Fibroblast of mammary gland (primary cell): ENCODE measurements at places on chromosomes 2 and 18.

DNA sequence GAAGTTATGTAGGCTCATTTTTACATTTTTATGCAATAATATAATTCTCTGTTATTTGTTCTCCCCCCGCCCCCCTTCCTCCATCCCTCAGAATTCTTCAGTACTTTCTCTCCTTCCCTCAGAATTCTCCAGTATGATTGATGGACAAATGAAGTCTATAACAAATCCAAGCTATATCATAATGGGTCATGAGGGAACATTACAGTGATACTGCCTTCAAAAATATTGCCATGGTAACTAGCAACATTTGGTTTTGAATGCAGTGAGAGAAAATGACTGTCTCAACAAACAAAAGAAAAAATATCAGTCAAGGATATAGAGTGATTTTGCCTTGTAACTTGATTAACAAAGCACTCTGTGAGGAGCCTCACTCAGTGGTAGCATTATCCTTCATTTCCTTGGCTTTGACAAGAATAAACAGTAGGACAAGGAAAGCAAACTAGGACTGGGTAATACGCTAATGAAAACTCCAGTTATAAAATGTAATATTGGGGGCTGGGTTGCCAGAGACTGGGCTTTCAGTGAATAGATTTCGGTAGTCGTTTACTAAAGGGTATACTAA lies 392.9 kb upstream of the CRIM1 start:
- DNase-seq = no peak

DNA sequence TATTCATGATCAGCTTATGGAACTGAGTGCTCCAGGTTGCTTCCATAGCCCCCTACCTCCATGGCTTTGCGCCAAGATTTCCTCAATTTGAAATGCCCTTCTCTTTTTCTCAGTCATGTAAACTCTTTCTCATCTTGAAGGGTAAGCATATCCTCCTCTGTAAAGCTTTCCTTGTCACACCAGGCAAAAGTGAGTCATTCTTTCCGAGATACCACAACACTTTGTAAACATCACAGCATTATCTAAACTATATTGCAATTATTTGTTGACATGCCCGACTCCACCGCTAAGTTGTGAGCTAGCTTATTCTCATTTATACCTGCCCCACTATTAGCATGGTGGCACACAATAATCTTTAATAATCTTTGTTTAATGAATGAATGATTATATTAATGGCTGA lies 419.5 kb upstream of the CHST9 start:
- peak; percentile 5 for DNase-seq

GRCh38 chr2:1661891-1662605 lies 82.3 kb downstream of the PXDN start:
- DNase-seq = no peak

DNA sequence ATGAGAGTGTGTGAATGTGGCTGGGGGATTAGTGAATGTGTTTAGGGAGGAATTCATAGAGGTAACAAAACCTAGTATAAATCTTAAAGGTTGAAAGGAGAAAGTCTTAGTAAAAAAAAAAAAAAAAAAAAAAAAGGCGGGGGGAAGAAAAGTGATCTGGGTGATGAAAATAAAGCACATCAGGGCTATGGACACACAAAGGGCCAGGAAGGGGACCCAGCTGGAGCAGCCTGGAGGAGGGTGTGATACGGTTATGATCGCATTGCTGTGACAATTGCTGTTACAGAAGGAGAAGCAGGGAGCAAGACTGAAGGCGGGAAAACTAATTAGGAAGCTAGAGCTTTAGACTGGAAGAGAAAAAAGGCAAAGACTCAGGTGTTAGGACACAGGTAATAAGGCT lies 85.4 kb downstream of the DLGAP1 start:
- DNase-seq = no peak

DNA sequence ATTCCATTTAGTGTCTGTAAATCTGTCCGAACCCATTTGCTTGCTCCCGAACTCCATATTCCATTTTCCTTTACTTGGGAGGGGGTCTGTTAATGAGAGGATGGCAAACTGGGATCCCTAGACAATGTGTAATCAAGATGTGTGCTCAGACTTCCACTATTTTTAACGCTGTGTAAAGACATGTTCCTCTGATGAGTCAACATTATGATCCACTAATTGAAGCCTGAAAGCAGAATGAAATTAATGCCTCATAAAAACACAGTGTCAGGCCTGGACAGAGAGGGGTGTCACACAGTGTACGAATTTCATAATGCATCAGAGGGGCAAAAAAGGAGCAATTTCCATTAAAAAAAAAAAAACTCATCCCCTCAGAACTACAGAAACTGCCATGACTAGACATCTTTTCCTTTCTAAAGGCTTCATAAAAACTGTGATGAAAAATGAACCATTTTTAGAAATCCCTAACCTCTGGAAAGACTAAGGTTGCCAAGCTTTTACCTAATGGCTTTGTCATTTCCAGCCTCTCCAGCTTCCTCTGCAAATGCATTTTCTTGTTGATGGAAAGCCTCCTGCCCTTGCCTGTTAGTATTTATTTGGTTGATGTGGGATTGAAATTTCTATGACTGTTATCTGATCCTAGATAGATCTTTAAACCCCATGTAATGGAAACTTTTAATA lies 209.2 kb upstream of the DCC start:
- no peak for DNase-seq

- DNase-seq = peak; percentile 62
Measured at GRCh38 chr18:43876286-43876685, 599.0 kb upstream of the SYT4 start.

DNA sequence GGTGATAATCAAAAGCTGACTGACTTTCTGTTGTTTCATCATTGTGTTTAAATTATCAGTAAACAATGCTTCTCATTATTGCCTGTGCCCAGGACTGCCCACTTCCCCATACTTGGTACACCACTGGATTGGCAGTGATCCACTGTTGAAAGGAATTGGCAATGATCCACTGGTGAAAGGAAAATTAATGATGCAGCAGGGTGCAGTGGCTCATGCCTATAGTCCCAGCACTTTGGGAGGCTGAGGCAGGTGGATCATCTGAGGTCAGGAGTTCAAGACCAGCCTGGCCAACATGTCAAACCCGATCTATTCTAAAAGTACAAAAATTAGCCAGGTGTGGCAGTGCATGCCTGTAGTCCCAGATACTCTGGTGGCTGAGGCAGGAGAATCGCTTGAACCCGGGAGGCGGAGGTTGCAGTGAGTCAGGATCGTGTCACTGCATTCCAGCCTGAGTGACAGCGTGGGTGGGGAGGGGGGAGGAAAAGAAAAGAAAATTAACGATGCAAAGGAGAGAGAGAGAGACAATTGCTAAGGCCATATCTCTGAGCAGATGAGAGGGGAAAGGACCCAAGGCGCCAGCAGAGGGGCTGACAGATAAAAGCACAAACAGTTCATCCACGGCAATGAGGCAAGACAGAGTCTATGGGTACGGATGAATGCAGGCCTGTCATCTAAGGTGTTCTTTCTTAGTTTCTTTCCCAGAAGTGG lies 10.2 kb upstream of the GTF2A1L start:
- DNase-seq = peak; percentile 59

- no peak for DNase-seq
Measured at GRCh38 chr18:54720620-54721019, 107.7 kb upstream of the RAB27B start.

- no peak for DNase-seq
Measured at GRCh38 chr2:19646987-19647386, 254.8 kb downstream of the TTC32 start.

- DNase-seq = no peak
Measured at GRCh38 chr2:197888321-197888720, 83.9 kb downstream of the PLCL1 start.

DNA sequence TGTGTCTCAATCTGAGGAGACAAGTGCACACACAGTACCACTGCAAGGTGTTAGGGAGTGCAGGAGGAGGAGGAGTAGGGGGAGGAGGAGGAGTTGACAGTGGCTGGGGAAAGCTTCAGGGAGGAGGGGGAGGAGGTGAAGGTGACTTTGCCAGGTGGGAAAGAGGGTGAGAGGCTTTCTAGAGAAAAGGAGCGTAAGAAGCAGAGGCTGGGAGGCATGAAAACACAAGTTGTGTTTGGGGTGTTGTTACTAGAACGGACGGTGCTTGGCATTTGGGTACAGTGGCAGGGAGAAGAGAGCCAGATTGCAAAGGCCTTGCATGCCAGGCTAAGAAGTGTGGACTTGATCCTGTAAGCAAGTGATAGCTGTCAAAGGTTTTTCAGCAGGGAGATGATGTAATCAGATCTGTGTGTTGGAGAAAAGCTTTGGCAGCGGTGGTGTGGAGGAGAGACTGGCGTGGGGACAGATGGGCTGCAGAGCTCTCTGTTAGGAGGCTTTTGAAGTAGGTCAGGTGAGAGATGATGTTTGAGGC lies 16.2 kb downstream of the TANC1 start:
- DNase-seq = peak; percentile 12

GRCh38 chr2:234191819-234192407 lies 141.4 kb downstream of the SPP2 start:
- DNase-seq = peak; percentile 35

DNA sequence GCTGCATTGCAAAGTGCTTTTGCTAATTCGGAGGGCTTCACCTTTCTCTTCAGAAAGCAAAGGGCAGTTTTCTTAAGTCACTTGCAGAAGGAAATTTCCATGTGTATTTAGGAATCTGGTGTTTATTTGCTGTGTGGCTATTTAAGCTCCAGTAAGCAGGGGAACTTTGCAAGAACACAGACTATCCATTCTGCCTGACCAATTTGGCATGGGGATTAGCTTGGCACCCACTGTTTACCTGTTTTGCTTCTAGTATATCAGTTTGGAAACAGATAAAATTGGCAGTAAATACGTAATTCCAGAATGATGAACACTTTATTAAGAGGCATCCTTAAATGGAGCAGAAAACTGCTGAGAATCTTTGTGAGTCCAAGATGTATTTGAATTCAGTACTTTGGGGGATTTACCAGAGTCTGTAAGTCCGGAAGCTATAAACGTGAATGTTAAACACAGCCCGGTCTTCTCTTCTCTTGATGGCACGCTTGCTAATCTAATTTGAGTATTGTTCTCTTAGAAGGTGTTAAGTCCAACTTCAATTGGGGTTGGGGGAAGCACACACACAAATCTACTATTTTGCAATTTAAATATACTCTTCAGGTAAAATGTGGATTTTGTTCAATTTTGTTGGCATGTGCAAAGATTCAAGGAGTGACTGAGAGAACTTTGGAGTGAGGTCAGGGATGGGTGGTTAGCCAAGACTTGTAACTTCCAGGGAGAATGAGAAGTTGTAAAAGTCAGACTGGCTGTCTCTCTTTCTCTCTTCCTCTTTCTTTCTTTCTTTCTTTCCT lies 650 bp downstream of the ACKR3 start:
- no peak for DNase-seq

GRCh38 chr18:61489334-61489733 lies 156.1 kb downstream of the CDH20 start:
- no peak for DNase-seq
